ENCODE measurements at places on chromosomes 3 and 15. TPM values are rescaled to one million over a fixed set of nuclear protein-coding genes. Genes with fewer than 3 reads are reported as not detected.

The WWTR1 gene
- 0.92 TPM for total RNA-seq

The BFSP2 gene
- total RNA-seq, result 1.6 TPM

- no peak for DNase-seq
Measured at GRCh38 chr3:33659856-33660434, 58.1 kb downstream of the CLASP2 start.

DNA sequence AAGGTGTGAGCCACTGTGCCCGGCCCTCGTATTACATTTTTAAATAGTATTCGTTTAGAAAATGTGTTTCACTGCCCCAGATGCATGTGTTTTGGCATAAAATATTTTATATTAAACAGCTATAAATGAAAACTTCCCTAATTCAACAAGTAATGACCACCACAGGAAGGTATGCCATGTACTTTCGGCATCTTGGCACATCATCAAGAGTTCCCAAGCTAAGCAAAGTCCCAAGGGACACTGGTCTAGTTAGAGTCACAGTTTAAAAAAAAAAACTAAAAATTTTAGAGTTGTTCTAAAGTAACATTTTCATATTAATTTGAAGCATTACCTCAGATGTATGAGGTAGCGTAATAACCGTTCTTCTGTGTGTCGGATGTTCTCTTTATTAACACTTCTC lies 15.6 kb upstream of the ARPP19 start:
- no peak for DNase-seq

The KNG1 gene
- not detected for total RNA-seq
